ENCODE measurements at places on chromosomes 5 and 9.

DNA sequence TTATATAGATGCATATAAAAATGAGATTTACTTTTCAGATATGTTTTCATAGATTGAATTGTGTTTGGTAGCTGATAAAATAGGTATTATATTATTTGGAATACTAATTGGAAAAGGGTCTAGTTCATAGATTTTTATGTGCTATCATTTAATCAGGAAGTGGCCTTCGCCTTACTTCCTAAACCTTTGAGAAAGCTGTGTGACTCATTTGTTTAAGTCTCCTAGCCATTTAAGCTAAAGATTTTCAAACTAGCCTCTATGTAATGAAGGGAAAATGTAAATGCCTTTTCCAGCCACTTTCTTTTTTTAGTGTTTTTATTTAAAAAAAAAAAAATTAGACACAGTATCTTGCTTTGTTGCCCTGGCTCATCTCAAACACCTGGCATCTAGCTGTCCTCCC lies 97.5 kb downstream of the DMXL1 start:
- no peak overlapping the region for H3K27ac ChIP-seq
- H3K4me1 ChIP-seq = no peaks in the 10 kb centered on the region
- no peak overlapping the region for H3K4me3 ChIP-seq
- H3K36me3 ChIP-seq = no peaks in the 10 kb centered on the region
- DNase-seq = no peak
- no peaks in the 10 kb centered on the region for H3K27me3 ChIP-seq

- no peak overlapping the region for H3K4me3 ChIP-seq
- no peak for DNase-seq
- H3K27ac ChIP-seq = no peak overlapping the region
- peaks cover 2% of the 10 kb centered on the region for H3K4me1 ChIP-seq
Measured at GRCh38 chr9:7118633-7119032, 360.9 kb downstream of the KDM4C start.

- no peak overlapping the region for H3K4me3 ChIP-seq
- no peak for DNase-seq
- H3K27ac ChIP-seq = no peak overlapping the region
- no peaks in the 10 kb centered on the region for H3K4me1 ChIP-seq
Measured at GRCh38 chr5:96655085-96655484, 7.1 kb upstream of the CAST start.

DNA sequence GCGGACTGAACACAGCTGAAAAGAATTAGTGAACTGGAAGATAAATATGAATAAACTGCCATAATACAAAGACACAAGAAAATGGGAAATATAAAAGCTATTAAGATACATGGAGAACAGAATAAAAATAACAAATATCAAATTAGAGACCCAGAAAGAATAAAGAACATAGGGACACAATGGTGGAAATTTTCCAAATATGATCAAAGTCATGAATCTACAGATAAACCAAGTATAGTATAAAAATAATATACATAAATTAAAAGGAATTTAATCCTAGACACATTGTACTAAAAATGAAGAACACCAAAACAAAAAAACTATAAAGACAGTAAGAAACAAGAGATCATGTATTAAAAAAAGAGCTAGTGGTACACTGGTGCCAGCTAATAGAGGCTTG lies 194.9 kb downstream of the MLLT3 start:
- DNase-seq = no peak
- H3K36me3 ChIP-seq = no peaks in the 10 kb centered on the region
- no peaks in the 10 kb centered on the region for H3K27me3 ChIP-seq
- no peak overlapping the region for H3K4me3 ChIP-seq

- H3K36me3 ChIP-seq = peaks cover 38% of the 10 kb centered on the region
- peaks cover 20% of the 10 kb centered on the region for H3K4me1 ChIP-seq
- H3K4me3 ChIP-seq = no peak overlapping the region
- H3K27me3 ChIP-seq = no peaks in the 10 kb centered on the region
- DNase-seq = peak; percentile 51
- peak overlapping the region; percentile 94 for H3K27ac ChIP-seq
Measured at GRCh38 chr5:172919525-172920446, 39.4 kb upstream of the RPL26L1 start.

All from ascending aorta (tissue), 2 donors.